Activated CD4-positive, alpha-beta T cell treated with anti-CD3 and anti-CD28 coated beads, Interleukin-10, Interleukin-2, amounts not matched to agents 100 ng/mL and 50 ng/mL, durations not matched to agents 16 hours and 8 hours (primary cell): ENCODE measurements at places on chromosomes 11 and 22.
A peak's percentile ranks its signal among the peaks of the same experiment; 100 is the strongest.

- DNase-seq = no peak
Observed at GRCh38 chr11:128544471-128545051, 42.8 kb downstream of the ETS1 start.

GRCh38 chr22:25008666-25009065 is 56.1 kb downstream of the KIAA1671 start:
- DNase-seq = no peak

GRCh38 chr11:120786206-120786735 is 237.6 kb upstream of the TBCEL start:
- no peak for DNase-seq

DNA sequence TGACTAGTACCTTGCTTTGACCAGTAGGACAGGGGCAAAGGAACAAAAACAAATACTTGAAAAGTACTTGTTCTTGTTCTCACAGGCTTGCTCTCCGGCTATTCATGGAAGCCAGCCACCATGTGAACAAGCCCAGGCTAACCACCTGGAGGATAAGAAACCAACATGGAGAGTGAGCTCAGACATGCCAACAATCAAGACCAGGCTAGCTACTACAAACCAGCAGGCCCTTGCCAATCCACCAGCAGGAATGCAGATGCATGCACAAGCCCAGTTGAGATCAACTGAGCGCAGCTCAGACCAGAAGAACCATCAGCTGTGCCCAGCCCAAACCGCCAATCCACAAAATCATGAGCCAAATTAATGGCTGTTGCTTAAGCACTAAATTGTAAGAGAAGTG is 180.1 kb upstream of the ISX start:
- no peak for DNase-seq

DNA sequence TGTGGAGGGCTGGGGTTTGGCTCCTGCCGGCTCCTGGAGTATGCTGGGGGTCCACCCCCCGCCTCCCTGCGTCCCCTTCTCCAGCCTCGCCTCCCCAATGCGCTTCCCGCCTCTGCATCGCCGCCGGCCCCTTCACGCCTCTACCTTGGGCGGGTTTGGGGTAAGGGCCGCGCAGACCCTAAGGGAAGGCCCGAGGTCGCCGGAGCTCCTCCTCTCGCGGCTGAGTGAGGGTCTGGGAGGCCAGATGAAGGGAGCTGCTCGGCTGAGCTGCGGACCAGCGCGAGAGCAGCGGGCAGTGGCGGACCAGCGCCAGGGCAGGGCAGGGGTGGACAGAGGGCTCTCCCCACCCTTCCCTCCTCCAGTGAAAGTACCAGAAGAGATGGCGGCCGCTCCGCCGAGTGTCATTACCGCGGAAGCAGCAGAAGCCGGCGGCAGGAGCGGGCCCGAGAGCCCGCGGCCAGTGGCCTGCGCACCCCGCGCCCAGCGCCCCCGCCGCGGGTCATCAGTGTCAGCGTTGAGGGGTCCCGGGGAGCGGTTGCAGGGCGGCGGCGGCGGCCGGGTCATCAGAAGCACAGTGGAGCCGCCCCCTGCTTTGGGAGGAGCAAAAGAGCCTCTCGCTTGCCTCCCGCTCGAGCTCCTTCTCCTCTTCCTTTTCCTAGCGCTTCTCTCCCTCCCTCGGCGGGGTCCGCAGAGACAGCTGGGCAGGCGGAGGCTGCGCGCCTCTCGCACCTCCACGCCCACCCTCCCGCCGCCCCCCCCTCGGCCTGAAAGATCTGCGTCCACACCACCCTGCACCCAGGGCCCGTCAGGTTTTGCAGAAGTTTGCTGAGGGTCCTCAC is 255.6 kb upstream of the CADM1 start:
- DNase-seq = no peak

- no peak for DNase-seq
Observed at GRCh38 chr11:96905143-96905542, 515.3 kb downstream of the JRKL start.

DNA sequence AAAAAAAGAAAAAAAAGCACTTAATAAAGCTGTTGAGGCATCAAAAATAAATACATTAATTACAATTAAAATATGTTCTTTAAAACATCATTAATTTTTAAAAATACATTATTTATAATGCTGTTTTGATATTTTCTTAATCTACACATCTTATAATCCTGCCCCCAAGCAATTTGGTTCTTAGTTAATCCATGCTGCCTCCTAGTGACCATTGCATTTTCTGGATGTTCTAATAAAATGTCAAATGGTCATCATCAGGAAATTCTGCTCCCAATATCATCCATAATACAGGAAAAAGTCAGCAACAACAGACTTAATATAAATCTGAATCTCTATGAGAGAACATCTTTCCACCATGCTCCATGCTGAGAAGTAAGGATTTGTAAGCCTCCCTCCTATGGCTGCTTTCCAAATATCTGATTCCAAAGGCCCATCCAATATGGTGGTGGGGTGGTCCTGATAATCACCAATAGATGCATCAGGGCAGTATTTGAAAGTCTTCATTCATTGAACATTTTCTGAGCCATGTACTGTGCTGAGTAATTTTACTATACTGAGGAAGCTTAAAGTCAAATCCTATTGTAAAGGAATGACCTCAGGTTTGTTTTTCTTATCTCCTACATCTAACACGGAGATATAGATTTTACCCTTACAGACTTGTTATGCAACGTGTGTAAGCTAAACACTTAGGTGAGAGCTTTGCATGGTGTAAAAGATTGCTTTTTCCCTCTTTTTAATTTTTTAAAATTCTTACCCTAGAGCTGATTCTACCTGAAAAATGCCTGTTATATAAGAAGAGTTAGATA is 124.7 kb upstream of the BMAL1 start:
- no peak for DNase-seq

DNA sequence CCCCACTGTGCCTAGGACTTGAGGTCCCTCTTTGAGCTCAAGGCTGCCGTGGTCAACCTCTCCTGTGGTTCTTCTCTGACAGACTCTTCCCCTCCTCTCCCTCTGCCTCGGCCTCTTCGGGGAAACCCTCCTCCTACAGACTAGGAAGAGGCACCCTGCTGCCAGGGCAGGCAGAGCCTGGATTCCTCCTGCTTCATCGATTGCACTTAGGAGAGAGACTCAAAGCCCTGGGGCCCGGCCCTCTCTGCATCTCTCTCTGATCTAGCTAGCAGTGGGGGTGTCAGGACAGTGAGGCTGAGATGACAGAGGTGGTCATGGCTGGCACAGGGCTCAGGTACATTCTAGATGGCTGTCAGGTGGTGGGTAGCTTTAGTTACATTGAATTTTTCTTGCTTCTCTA is 63.6 kb upstream of the EMID1 start:
- no peak for DNase-seq

- DNase-seq = no peak
Observed at GRCh38 chr11:66142370-66143263, 72.5 kb downstream of the PACS1 start.

GRCh38 chr11:126658306-126659056 is 303.0 kb downstream of the ST3GAL4 start:
- DNase-seq = no peak

GRCh38 chr22:30681831-30682230 is 12.8 kb upstream of the OSBP2 start:
- no peak for DNase-seq

- no peak for DNase-seq
Observed at GRCh38 chr11:44999068-44999467, 48.4 kb upstream of the TP53I11 start.

DNA sequence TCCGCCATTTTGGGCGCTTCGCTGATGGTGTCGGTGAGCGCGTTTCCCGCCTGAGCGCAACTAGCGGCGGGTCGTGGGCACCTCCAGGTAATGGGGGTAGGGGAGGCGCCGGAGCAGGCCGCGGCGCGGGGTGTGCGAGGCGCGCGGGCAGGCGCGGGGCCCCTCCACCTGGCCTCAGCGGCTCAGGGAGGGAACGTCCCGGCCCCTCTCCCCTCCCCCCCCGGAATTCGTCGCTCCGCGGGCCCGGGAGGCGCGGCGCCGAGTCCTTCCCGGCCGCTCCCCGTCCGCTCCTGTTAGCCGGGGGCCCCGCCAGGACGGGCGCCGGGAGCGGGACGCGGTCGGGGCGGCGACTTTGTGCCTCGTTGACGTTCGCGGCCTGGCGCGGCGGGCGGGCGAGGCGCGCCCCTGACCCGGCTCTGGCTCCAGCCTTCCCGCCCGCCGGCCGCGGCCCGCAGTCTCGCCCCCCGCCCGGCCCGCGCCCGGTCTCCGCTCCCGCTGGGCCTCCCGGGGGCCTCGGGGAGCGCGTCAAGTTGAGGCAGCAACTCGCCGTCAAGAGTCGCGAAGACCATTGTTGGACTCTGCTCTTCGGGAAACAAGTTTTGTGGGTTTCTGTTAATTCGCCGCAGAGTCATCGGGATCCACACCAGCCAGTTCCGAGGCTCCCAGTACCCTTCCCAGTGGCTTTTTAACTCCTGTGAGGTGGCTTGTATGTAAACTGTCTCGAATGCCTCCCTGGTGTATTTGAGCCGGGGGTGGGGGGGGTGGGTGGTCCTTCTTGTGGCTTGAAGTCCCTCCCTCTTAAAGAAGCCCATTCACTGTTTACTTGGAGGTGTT is at the start of gene PPP6R3:
TSS of gene PPP6R3 (plus strand) at position 12 of the 834 bp plus-strand sequence. CDS start 76,913 bp downstream, outside the sequence.
- peak; percentile 30 for DNase-seq

DNA sequence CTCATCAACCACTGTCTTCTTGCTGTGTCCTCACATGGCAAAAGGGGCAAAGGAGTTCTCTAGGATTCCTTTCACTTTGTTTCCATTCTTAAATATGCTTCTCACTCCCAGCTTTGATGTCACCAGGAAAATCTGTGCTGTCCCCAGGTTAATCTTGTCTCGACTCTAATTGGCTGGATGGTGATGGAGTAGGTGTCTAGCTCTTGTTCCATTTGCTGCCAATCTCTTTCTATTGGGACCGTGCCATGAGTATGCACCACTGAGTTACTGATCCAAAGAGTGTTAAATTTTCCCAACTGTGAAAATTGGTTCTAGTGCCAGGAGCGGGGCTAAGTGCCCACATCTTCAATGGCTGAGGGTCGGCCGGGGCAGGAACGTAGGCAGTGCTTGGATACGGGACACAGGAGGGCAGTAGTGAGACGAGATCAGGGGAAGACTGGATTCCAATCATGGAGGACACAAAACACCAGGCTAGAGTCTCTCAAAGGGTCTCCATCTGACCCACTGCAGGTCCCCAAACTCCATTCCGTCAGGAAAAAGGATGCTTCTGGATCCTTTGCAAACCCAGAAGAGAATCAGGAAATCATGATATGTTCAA is 47.7 kb upstream of the CSNK2A3 start:
- no peak for DNase-seq

- no peak for DNase-seq
Observed at GRCh38 chr22:17369439-17370025, at the start of gene CECR2. TSS of gene CECR2 (plus strand) at chr22:17369460. CDS start at chr22:17369784, 324 bp downstream.

DNA sequence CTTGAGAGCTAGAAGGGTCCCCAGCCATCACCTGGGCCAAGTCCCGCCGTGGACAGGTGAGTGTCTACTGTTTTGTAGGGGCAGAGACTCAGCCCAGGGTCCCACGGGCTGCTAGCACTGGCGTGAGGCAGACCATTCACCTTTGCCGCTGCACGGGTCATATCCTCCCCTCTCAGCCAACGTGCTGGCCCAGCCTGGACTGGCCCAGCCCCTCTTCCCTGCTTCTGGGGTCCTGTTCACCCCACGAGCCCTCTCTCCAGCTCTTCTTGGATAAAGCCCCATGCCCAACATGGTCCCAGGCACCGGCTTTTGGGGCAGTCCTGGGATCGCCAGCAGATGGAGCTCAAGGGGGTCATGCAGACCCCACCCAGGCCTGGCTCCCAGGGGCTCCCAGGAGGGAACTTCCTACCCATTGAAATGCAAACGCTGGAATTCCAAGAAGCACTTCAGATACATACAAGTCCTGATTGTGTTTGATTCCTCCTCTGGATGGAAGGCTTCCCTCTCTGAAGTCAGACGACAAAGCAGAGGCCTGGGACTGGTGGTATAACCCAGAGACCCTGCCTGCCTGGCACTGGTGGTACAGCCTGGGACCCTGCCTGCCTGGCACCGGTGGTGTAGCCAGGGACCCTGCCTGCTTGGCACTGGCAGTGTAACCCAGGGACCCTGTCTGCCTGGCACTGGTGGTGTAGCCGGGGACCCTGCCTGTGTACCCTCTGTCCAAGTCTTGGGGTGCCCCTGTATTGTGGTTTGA is 8.9 kb upstream of the SEPTIN5 start:
- no peak for DNase-seq

DNA sequence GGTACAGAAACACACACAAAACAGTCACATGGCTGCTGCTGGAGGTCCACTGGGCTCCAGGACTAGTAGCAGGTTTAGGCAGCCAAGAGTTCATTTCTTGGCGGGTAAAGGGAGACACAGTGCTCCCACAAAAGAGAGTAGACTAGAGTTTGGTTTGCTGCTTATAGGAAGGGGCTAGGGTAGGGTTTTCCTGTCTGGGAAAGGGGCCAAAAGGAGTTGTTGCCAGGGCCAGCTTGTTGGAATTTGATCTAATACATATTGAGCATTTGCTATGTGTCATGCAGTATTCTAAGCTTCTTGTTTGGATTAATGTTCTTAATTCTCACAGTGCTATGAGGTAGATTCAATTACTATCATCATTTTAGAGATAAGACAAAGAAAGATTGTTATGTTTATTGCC is 195.1 kb upstream of the PLET1 start:
- no peak for DNase-seq

DNA sequence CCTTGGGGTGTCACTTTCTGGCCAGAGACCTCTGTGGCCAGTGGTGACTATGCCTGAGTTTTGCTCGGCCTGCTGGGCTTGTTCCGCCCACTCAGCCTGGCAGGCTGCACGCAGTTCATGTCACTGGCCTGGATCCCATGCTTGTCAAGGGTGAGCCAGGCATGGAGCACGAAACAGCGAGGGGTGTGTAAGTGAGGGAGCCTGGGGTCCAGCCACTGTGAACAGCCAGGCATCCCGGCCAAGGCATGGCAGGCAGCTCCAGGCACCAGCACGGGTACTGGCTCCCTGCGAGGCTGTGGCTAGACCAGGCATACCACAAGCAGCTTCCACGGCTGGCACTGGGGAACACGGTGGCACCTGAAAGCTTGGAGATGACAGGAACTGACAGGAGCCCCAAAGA is 214.3 kb downstream of the LRRC4C start:
- no peak for DNase-seq

DNA sequence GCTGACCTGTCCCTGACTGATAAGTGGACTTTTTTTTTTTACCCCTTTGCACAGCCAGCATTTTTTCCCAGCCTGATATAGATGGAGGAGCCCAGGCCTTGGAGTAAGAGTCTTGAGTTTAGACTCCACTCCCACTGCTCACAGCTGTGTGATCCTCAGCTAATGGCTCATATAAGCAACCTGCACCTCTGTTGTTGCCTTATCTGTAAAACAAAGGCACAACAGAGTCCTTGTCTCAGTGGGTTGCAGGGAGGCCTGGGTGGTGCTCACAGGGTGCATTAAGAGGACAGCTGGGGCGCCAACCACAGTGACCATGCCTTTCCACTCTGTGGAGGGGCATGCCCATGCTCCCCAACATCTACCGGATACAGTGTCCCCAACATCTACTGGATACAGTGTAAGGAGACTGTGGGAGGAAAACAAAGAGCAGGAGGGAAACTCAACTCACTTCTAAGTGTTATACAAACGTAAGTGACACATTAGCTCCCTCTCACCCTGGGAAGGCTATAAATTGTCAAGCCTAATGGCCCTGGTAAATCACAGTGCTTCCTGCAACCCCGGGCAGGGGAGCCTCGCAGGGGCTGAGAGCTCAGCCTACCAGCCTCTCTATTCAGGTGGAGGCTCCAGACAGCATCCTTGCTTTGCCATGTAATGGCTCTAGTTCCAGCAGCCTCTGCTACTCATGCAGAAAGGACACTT is 109.5 kb downstream of the TENM4 start:
- no peak for DNase-seq

- no peak for DNase-seq
Observed at GRCh38 chr22:40395607-40396006, 25.2 kb downstream of the SGSM3 start.

GRCh38 chr22:29267858-29268510 is at the start of the genes EWSR1 and RHBDD3:
TSS of gene EWSR1 (plus strand) at chr22:29268268. CDS start at chr22:29268337, 69 bp downstream.
TSS of gene RHBDD3 (minus strand) at chr22:29267981. CDS start at chr22:29265626, 2,355 bp downstream.
- peak; percentile 96 for DNase-seq
